ENCODE measurements at places on chromosomes 11 and 22. TPM values are rescaled to one million over a fixed set of nuclear protein-coding genes. Genes with fewer than 3 reads are reported as not detected.

The VWA5A gene
- not detected for total RNA-seq

The OR9Q2 gene
- not detected for total RNA-seq

The CECR2 gene
- total RNA-seq: not detected

- DNase-seq: no peak
These were observed 91.6 kb upstream of the SLC22A12 start for GRCh38 chr11:64499261-64500004.

DNA sequence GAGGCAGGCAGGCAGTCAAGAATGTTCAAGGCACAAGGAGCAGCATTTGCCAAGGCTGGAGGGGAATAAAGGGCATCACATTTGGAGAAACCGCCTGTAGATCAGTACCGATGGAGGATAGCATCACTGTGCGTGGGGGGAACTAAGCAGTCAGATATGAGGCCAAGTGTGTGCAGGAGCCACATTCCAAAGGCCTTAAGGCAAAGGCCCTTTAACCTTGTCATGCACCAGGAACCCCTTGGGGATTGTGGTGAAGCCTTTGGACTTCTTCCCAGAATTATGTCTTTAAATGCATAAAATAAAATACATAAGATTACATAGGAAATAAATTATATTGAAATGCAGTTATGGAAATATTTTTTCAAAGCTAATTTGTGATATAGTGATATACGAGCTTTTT is 532.1 kb downstream of the BUD13 start:
- no peak for DNase-seq

- no peak for DNase-seq
These were observed 734 bp downstream of the SNU13 start for GRCh38 chr22:41687901-41688364.

- no peak for DNase-seq
These were observed 195.2 kb upstream of the TMEM45B start for GRCh38 chr11:129620237-129621104.

Measured in HFFc6 (cell line).